ENCODE measurements at places on chromosomes 16 and 17.

DNA sequence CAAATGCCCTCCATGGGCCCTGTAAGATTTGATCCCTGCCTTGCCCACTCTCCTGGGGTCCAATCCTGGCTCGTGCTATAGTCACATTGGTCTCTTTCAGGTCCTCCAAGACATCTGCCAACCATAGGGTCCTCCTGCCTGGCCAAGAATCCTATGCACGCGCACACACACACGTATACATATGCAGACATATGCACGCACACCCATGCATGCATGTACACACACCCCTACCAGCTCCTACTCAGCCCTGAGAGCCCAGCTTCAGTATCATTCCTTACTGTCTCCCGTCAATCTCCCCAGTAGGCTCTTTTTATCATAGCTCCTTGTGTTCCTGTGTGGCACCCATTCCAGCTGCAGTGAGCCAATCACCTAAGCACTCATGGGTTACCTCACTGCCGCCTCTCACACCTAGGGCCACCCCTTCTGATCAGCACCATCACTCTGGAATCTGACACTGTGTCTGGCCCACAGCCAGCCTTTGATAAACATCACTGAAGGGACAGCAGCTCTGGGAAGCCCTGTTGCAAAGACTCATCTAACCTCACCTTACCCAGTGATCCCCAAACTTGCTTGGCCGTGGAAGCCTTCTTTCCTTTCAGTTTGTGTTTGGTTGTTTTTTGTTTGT is 7.9 kb upstream of the DNAH17 start:
- DNase-seq = no peak

DNA sequence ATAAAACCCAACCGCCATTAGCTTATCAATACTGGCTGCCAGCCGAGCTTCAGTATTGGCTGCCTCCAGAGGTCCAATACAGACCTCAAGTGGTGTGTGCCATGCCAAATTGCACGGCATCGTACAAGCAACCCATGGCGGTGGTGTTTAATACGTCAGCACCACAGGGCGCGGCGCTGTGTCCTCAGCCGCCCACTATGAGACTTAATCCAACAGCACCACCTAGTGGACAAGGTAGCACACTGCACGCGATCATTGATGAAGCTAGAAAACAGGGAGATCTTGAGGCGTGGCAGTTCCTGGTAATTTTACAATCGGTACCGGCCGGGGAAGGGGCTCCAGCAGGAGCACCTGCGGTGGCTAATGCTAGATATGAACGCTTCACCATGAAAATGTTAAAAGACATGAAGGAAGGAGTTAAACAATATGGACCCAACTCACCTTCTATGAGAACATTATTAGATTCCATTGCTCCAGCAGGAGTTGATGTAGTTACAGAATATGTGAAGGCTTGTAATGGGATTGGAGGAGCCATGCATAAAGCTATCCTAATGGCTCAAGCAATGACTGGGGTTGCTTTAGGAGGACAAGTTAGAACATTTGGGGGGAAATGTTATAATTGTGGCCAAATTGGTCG is 15.4 kb downstream of the FLYWCH1 start:
- peak; percentile 94 for DNase-seq

- no peak for DNase-seq
Observed at GRCh38 chr17:27878776-27879562, 14.2 kb downstream of the LYRM9 start.

- DNase-seq = no peak
Observed at GRCh38 chr16:72064361-72064894, 1.4 kb downstream of the HPR start.

- DNase-seq = no peak
Observed at GRCh38 chr17:65696739-65697394, 135.4 kb upstream of the AXIN2 start.

- DNase-seq = no peak
Observed at GRCh38 chr16:290015-290680, 7.2 kb downstream of the PDIA2 start.

- DNase-seq = no peak
Observed at GRCh38 chr17:16141685-16142084, 73.6 kb downstream of the NCOR1 start.

DNA sequence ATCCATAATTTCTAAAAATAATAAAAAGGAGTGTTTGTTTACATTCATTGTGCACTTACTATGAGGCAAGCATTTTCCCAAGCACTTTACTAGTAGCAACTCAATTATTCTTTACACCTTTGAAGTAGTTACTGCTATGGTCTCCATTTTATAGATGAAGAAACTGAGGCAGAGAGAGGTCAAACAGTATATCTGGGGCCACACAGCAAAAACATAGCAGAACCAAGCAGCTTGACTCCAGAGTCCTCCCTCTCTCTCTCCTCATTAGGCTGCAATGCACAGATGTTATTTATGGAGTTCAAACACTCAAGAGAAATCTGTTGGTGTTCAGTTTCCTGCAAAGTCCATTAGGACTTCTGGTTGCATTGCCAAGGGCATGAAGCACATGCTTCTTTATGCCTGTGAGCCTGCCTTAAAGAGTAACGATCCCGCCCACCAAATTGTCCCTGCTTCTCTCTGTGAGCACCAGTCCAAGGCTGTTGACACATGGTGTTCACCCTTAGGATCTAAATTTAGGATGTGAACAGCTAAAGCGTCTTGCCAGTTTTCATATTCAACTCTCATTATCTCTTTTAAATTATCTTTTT is 44.0 kb downstream of the GPRC5B start:
- no peak for DNase-seq

GRCh38 chr17:80909635-80910034 is 82.0 kb upstream of the CHMP6 start:
- no peak for DNase-seq

DNA sequence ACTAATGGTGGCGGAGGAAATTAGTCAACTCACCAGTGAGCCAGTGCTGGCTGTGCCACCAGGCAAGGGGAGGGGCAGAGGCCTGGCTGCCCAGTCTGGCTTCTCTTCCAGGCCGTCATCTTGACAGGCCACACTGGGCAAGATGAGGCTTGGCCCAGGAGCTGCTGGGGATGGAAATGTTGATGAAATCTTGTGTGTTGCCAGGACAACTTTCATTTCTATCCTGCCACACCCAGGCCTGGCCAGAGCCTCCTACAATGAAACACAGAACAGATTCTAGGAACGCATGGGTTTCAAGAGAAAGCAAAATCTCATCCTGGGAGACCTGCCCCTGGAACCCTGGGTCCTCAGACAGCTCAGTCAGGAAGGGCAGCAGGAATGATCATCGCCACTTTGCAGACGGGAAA is 9.3 kb downstream of the HEXIM2 start:
- no peak for DNase-seq

DNA sequence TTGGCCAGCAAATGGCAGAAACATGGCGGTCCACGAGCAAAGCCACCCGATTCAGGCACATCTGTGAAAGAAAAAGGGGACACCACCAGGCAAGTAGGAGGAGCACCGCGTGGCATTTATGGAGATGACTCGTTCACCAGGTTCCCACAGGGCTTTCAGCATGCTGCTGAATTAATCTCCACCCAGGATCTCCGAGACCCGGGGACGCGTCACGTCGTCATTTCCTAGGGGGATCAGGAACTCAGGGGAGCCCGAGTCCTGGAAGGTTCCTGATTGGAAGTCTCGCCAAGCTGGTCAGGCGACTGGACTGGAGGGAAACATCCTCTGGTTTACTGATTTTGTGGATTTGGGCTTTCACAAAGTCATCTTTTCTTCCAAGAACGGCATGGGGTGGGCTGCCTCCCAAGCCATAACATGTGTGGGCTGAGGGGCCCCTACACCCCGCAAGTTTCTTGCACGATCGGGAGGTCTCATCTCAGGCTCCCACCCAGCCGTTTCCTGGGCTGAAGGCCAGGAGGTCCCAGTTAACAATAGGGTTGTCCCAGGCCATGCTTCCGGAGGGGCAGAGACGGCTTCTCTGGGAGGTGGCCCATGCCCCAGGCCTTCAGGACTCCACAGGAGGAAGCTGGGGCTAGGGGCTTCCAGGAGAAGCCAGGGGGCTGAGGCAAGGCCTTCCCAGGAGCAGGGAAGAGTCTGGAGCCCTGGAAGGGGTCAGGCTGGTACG is 645 bp downstream of the DNAH17 start:
- DNase-seq = no peak

- peak; percentile 73 for DNase-seq
Observed at GRCh38 chr16:12637002-12637401, 166.7 kb downstream of the CPPED1 start.

DNA sequence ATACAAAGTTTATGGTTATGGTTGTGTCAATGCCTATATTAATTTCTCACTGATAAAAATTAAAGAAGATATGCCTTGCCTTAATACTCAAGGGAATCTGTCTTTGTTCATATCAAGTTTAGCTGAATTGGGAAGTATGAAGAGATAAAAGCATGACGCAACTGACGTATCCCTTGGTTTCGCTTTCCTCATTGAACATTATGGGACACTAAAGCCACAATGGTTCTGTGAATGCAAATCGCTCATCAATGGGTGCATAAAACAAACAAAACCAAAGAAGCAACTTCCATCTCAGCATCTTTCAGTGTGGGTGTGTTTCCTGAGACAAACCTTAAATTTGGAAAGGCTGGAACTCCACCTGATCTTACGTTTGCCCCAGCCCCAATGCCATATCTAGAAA is 108.2 kb downstream of the NPIPB5 start:
- DNase-seq = no peak

- DNase-seq = no peak
Observed at GRCh38 chr17:28849281-28849680, 5.5 kb upstream of the ERAL1 start.

GRCh38 chr17:48375356-48375755 is 54.7 kb downstream of the SKAP1 start:
- DNase-seq = no peak

- DNase-seq = peak; percentile 96
Observed at GRCh38 chr16:2964475-2965336, 631 bp downstream of the KREMEN2 start.

GRCh38 chr16:65782611-65783600 is 583.6 kb upstream of the CDH5 start:
- DNase-seq = no peak

Data from neural progenitor cell (in vitro differentiated cells).